Activated naive CD4-positive, alpha-beta T cell treated with anti-CD3 and anti-CD28 coated beads, Interleukin-2, amount 50 U/mL, for 72 hours (primary cell): ENCODE measurements at places on chromosomes 11 and 22. TPM values are rescaled to one million over a fixed set of nuclear protein-coding genes. Genes with fewer than 3 reads are reported as not detected.
A peak's percentile ranks its signal among the peaks of the same experiment; 100 is the strongest.

DNA sequence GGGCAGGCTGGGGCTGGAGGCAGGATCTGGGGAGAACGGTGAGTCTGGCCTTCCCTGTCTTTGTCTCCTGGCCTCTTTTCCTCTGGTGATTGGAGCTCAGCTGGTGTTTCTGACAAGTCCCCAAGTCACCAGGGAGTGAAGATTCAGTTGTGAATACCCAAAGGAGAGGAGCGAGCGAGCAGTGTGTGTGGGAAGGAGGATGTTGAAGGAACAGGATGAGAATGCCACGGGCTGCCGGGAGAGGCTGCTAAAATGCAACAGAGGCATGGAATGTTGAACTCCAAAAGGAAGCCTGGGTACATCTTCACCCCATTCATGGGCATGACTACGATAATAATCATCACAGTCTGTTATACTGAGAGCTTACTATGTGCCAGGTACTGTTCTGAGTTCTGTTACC, 163.3 kb downstream of the CEP164 start:
- DNase-seq = no peak

DNA sequence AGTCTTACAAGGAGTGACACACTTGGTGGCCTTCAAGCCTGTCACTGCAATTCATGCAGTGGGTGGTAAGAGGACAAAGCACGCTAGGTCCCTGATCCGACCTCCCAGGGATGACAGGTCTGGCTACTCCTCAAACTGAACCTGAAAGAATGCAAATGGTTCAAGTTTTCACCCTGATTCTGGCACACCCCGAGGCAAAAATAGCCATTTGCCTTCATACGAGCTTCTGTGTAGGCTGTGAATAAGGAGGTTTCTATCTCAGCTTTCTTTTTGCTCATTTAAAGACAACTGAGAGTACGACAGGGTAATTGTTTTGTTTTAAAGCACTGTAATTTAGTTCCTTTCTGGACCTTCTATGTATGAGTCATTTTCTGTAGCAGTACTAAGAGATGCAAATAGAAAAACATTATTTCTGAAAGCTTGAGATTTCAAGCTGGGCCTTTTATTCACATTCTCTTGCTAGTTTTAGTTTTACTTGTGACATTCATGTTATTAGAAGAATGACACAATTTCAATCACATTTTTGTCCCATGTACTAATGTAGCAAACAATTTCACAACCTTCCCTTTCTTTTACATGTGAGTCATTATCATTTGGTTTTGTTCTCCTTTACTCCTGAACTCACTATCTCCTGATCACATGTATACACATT, 56.6 kb upstream of the FDX1 start:
- DNase-seq = no peak

GRCh38 chr11:88950975-88951374, 114.8 kb downstream of the GRM5 start:
- no peak for DNase-seq

The LMO1 gene
- not detected for total RNA-seq

DNA sequence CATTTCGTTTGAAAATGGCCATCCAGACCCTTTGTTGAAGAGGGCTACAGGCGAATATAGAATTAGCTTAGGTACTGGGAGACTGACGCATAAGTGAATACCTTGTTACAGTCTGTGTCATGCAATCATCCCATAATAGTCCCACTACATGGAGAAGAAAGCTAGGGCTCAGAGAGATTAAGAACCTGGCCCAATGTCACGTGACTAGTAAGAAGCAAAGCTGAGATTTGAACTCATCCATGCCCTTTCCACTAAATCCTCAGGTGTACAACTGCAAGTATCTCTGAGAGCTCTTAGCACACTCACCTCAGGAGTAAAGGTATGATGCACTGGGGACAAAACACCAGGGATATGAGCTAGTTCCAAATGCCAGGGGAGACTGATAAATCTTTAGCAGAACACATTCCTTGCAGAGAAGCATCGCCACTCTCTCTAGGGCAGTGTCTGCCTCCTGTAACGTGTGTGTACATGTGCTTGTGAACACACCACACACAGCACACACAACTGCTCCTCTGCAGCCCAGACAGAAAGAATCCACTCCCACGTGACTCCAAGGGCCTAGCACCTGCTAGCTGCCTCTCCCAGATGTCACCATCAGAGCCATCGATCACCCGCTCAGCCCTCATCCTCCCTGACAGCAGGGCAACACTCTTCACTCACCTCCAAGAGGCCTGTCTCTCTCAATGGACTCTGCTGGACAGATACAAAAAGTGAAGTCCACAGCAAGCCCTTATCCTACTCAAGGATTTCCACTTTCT, 402.8 kb downstream of the NXPE2 start:
- DNase-seq = no peak

DNA sequence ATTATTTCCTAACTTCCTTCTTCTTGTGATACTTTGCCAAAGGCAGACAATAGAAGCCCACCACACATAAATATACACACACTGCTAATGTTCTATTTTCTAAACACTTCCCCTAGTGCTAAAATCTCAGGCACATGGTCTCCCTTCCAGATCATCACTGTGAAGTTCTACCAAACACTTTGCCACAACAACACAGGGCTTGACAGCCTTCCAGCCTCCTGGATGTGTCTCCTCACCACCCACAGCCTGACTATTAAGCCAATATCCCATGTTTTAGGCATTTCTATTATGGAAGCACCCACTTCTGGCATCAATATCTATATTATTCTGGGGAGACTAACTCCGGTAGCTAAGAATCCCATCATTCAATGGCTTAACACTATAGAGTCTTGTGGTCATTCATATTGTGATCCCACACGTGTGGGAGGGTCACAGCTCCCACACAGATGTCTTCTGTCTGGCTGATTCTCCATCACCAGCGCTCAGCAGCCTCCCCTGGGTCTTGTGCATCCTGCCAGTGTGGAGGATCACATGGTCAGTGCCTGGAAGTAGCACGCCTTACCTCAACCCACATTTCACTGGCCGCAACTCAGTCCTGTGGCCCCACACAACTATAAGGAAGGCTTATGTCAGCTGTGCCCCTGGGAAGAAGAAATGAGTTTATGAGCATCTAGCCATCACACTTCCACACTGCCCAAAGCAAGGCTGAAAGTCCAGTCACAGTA, 29.0 kb downstream of the SPATA19 start:
- no peak for DNase-seq

The BATF2 gene
- not detected for total RNA-seq

The GAL3ST1 gene
- total RNA-seq = 0.70 TPM

The CSF2RB gene
- 0.87 TPM for total RNA-seq

GRCh38 chr11:111454561-111455192, 57.5 kb downstream of the BTG4 start:
- DNase-seq = peak; percentile 79

- no peak for DNase-seq
These were observed 340.1 kb downstream of the MN1 start for GRCh38 chr22:27461470-27461869.

DNA sequence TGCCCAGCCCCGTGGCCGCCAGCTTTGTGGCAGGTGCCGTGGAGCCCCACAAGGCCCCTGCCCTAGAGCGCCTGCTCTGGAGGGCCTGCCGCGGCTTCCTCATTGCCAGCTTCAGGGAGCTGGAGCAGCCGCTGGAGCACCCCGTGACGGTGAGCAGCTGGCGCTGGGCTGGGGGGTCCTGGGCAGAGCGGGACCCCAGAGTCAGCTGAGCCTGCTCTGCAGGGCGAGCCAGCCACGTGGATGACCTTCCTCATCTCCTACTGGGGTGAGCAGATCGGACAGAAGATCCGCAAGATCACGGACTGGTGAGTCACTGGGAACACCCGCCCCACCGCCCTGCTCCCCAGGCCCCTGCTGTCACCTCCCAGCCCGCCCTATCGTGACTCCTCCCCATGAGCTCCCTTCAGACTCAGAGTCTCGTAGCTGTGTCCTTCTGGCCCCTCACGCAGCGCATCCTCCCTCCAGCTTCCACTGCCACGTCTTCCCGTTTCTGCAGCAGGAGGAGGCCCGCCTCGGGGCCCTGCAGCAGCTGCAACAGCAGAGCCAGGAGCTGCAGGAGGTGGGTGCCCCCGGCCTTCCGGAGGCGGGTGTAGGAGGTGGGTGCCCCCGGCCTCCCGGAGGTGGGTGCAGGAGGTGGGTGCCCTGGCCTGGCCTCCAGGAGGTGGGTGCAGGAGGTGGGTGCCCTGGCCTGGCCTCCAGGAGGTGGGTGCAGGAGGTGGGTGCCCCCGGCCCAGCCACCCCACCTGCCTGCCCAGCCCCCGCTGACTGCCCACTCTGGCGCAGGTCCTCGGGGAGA, 4.7 kb downstream of the TCIRG1 start:
- no peak for DNase-seq

GRCh38 chr11:45313171-45313865, 27.2 kb upstream of the SYT13 start:
- DNase-seq = no peak

The PHETA2 gene
- total RNA-seq = 2.1 TPM

DNA sequence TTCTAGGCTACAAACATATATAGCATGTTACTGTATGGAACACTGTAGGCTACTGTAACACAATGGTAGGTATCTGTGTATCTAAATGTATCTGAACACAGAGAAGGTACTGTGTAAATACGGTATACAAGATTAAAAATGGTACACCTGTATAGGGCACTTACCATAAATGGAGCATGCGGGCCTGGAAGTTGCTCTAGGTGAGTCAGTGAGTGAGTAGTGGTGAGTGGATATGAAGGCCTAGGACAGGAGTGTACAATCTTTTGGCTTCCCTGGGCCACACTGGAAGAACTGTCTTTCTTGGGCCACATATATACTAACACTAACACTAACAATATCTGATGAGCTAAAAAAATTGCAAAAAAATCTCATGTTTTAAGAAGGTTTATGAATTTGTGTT, 21.4 kb downstream of the RNF141 start:
- DNase-seq = no peak

The GLB1L2 gene
- 2.4 TPM for total RNA-seq

The CRYBB2 gene
- total RNA-seq = not detected

The SLC22A25 gene
- not detected for total RNA-seq

GRCh38 chr22:46250783-46251125, 661 bp upstream of the CDPF1 start:
- DNase-seq = no peak

The UCP2 gene
- 326 TPM for total RNA-seq

The APOC3 gene
- not detected for total RNA-seq

DNA sequence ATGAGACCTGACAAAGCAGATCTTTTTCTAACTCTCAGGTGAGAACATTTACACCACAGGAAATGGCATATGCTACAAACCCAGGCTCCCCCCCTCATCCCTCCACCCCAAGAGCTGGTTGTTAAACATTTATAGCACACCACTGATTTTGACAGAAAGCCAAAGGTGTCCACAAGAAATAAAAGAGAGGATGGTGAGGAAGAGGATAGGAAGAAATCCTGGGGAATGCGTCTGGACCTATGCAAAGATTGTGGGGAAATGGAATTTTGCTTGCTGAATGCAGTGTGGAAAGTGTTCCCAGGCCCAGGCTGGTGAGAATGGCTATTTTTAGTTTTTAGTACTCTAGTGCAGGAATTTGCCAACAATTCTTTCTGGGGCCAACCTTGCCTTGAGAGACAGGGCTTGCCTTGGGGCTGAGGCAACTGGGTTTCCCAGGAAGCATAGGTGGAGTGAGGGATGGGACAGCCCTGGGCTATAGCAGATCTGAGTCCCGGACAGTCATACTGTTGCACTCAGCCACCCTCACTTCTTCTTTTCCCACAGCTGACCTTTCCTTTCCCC, 163.9 kb downstream of the ADAMTS15 start:
- DNase-seq = no peak

DNA sequence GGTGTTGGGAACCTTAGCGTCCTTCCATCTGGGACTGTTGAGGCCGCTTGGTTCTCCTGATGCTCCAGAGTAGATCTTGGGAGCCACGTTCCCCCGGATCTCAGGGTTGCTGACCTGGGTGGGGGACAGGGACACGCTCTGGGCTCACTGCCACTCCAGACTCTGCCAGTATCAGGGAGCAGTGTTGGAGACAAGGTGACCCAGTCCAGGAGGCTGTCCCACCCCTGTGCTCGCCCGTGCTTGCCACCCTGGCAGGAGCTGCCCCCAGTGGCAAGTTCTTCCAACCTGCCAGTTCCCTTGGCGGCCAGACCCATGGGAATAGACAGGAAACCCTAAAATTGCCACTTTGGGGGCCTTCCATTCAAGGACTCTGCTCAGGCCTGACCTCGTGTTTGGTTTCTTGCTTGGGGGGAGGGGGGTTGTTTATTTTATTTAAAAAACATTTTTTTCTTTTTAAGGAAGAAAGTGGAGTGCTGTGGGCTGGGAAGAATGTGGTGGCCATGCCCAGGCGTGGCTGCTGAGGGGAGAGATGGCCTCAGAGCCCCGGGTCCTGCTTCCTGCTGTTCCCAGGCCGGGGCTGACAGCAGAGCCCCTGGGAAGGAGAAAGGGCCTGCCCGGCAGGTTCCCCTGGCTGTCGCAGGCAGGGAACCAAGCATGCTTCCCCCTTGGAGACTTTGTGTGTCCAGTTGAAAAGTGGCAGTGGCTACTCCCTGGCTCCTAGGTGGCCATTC, 7.2 kb downstream of the GRK2 start:
- peak; percentile 54 for DNase-seq

GRCh38 chr11:80462211-80462610, 1021.4 kb upstream of the TENM4 start:
- no peak for DNase-seq

GRCh38 chr11:1717745-1718144, 20.8 kb downstream of the KRTAP5-6 start:
- no peak for DNase-seq

DNA sequence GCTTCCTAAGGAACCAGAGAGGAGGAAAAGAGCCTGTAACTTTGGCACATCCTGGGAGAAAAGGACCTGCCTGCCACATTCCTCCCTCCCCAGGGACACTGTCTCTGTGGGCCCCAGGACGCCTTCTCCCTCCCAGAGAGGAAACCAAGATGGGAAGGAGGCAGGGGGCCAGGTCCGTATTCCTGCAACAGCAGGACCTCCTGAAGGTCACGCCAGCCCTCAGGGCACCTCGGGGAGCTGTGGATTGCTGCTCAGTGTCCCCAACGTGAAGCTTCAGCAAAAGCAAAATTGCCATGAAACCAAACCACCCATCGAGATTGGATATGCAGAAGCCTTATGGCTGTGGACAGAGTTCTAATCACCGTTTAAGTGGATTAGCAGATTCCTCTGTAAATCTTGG, 86.7 kb downstream of the ARHGAP8 start:
- DNase-seq = no peak

The LRRC32 gene
- 0.30 TPM for total RNA-seq

DNA sequence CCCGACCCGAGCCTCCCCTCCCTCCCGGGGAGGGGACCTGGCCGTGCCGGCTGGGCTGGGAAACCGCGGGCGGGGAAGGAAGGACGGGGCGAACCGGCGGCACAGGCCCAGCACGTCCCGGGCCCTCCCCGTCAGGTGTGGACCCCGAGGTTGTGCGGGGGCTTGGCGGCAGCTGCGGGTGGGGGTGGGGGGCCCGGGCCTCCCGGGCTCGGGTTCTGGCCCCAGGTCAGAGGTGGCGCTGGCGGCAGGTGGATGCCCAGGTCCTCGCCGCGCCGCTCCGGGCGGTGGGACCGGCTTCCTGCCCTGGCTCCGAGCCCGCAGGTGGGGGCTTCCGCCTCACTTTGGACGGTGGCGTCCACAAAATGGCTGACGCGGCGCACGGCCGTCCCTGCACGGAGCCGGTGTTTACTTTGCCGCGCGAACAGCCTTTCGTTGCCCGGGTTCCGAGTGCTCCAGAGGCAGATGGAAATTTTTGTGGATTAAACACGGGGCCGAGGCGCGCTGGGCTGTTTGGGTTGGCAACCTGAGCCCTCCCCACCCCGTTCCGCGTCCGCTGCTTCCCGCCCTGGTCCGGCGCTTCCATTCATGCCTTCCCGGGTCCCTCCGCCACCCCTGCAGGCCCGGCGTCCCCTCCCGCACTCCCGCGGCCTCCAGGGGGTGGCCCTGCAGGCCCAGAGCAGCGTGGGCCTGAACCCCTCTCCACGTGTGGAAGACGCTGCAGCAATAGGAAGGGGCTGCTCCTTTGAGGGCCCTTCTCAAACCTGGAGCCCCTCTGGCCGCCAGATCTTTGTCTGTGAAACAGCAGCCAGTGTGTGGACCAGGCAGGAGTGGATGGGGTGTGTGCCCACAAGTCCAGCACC, 92.0 kb upstream of the KCNQ1OT1 start:
- peak; percentile 57 for DNase-seq
